ENCODE measurements at places on chromosomes 13 and 19.

- no peak for DNase-seq
These were observed 36.7 kb downstream of the FAM124A start for GRCh38 chr13:51258612-51259548.

- DNase-seq, result no peak
These were observed 303.6 kb upstream of the ZNF507 start for GRCh38 chr19:32041681-32042292.

DNA sequence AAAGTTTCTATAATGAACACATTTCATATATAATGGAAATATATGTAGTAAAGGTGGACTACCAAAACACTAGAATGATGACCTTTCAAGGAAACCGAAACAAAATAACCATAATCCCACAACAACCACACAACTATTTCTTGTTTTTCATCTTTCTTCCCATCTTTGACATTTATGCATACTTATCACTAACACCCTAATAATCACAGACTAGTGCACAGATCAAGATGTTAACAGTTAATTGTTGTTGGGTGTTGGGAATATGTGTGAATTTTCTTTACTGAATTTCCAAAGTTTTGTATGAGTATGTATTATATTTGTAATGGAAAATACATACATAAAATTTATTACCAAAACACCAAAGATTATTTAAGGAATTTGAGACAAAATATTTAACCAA, 30.3 kb downstream of the PEG3 start:
- DNase-seq, result no peak

- no peak for DNase-seq
These were observed 1.6 kb upstream of the BEST2 start for GRCh38 chr19:12749938-12750521.

- DNase-seq, result no peak
These were observed 114.6 kb downstream of the SOX1 start for GRCh38 chr13:112181336-112182067.
